ENCODE measurements at places on chromosomes 7 and 10. TPM values are rescaled to one million over a fixed set of nuclear protein-coding genes. Genes with fewer than 3 reads are reported as not detected.

Gene IL2RA
- total RNA-seq = 11.9 TPM

Gene ANKRD61
- total RNA-seq = 0.19 TPM

Gene AZGP1
- total RNA-seq = 10.0 TPM

Gene AOAH
- 24.7 TPM for total RNA-seq

Gene OR2A14
- not detected for total RNA-seq

Gene EBF3
- 0.98 TPM for total RNA-seq

Gene C10orf62
- total RNA-seq = 1.6 TPM

Gene ICA1
- 41.8 TPM for total RNA-seq

Gene CXCL12
- total RNA-seq = 99.5 TPM

Gene NEUROD6
- total RNA-seq = not detected

Gene CTNNA3
- total RNA-seq = 0.72 TPM

Gene PSTK
- total RNA-seq = 4.3 TPM

Gene LRIT1
- not detected for total RNA-seq

Gene ZYX
- total RNA-seq = 193 TPM

Gene SSC4D
- total RNA-seq = 2.1 TPM
